ENCODE measurements at places on chromosomes 11 and 22.

GRCh38 chr11:13883042-13883441 lies 79.5 kb upstream of the SPON1 start:
- DNase-seq = no peak

GRCh38 chr22:18133452-18133851 lies 16.5 kb upstream of the USP18 start:
- DNase-seq = no peak

- DNase-seq = no peak
Observed at GRCh38 chr11:65864706-65865471, 4.7 kb downstream of the MUS81 start.

GRCh38 chr11:115197031-115197430 lies 307.2 kb downstream of the CADM1 start:
- DNase-seq = no peak

DNA sequence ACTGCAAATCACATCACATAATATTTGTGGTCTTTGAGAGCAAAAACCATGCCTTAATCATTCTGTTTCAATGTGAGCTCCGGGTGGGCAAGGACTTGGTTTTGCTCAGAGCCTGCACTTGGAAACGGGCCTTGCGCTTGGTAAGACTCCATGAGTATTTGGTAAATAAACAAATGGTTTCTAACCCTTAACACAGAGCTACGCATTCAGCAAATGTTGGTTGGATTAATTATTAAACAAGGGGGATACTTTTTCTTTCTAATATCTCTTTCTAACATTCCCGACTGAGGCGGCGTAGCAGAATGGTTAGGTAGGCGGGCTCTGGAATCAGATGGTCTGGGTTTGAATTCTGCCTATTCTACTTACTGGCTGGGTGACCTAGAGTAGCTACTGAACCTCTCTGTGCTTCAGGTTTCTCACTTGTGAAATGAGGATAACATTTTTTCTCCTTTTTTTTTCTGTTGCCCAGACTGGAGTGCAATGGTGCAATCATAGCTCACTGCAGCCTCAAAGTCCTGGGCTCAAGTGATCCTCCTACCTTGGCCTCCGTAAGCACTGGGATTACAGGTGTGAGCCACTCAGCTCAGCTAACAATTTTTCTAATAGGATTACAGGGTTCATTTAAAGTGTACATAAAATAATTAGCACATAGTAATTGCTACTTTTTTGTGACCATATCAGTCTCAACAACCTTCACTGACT lies 3.4 kb upstream of the FAM83F start:
- no peak for DNase-seq

DNA sequence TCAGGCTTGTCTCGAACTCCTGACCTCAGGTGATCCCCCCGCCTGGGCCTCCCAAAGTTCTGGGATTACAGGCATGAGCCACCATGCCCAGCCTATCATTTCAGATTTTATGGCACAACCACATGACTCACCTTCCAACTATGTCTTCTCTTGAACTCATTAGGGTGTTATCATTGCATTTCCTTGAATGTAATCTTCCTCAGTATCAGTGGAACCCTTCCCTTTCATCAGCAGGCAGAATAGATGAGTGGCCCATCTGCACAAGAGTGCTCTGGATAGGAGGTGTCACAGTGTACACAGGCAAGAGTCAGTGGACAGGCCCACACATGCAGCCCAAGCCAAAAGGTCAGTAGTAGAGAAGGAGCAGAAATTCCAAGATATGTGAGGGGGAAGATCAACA lies 29.1 kb upstream of the AQP11 start:
- peak; percentile 88 for DNase-seq

DNA sequence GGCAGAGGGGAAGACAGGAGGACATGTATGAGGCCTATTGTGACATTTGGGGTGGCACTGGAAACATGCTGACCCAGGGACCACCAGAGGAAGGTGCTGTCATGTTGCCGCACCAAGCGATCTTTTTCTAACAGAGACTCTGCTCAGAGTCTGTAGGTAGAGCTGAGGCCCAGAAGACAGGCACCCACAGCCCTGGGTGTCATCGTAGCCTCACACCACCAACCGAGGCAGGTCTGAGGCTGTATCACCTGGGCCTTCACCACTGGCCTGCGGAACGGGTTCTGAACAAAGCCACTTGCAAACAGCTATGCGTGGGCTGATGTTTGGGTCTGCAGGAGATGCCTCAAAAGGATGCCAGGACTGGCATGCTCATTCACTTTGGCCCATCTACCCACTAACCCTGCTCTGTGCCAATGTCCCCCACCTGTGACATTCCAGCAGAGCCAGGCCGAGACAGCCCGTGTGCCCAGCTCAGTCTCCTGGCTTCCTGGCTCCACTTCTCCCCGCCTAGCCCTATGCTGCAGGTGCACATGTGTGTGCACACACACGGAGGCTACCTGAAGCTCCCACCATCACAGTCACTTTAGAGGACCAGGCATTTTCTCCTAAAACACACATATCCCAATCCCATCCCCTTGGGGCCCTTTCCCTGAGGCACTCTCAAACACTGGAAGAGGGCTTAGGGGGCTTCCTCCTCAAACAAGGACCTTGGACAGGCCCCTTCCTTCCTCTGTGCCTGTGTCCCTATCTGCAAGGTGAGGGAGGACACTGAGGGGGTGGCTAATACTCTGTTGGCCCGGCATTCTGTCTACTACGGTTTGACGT lies 3.6 kb downstream of the TRIM29 start:
- DNase-seq = no peak

- DNase-seq = peak; percentile 74
Observed at GRCh38 chr11:13955971-13956421, 6.5 kb upstream of the SPON1 start.

DNA sequence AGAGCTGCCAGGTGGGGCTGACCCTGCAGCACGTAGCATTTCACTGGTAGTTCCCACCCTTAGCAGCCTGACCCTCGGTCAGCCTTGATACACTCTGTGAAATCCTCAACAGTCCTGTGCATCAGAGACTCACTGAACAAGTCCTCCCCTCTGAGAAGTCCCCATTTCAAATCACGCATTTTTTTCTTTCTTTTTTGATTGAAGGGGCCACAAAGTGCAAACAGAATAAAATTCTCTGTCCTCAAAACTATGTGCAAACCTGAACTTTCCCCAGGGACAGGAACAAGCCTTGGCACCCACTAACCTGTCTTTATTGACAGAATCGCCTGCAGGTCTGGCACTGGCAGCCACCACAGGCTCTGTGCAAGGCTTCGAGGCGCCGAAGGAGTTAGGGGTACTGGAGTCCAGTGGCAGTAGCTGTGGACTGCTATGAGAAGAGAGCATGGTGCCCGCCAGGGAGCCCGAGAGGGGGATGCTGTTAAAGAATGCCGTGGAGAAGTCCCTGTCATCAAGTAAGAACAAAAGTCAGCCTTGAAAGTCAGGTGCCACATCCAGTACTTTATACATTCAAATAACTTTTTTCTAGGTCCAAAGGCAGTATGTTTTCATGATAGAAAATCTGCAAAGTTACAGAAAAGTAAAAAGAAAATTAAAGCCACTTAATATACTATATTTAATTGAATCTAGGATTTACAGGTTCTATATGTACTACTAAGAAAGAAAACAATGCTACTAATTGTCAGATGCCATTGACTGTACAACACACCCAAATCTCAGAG lies 53.8 kb downstream of the HIRA start:
- no peak for DNase-seq

GRCh38 chr22:36236388-36237319 lies 2.7 kb downstream of the APOL2 start:
- no peak for DNase-seq

GRCh38 chr11:87338046-87338639 lies 300.4 kb downstream of the TMEM135 start:
- no peak for DNase-seq

DNA sequence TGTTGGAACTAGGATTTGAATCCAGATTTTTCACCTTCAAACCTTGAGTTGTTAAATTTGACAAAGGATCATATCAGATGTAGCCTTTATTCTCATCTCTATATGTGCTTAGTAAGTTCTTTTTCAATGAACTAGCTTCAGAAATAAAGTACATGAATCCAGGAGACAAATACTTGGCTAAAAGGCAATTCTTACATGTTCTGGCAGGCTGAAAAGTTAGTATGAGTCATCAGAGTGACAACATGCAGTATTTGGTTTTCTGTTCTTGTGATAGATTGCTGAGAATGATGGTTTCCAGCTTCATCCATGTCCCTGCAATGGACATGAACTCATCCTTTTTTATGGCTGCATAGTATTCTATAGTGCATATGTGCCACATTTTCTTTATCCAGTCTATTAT lies 40.4 kb downstream of the BBOX1 start:
- DNase-seq = no peak

GRCh38 chr11:45217991-45218390 lies 68.2 kb downstream of the SYT13 start:
- no peak for DNase-seq
